ENCODE measurements at places on chromosomes 5 and 9. TPM values are rescaled to one million over a fixed set of nuclear protein-coding genes. Genes with fewer than 3 reads are reported as not detected.

GRCh38 chr5:14186059-14186830 is 43.1 kb downstream of the TRIO start:
- DNase-seq: no peak

DNA sequence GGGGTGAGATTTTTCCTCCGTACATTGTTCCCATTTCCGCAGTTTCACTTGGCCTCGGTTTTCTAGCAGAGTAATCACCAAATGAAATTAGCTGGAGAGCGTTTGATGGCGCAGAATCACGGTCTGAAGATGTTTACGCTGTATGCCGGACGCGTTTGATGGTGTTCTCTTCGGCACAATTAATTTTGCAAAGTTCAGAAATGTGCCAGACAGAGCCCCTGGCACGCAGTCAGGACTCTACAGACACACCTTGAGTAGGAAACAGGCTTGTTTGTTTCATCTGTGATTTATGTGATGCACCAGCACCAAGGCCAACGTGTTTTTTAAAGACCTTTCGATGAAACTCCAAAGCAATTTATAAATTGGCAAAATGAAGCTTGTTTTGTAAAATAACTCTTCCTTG is 863 bp upstream of the LIFR start:
- no peak for DNase-seq

DNA sequence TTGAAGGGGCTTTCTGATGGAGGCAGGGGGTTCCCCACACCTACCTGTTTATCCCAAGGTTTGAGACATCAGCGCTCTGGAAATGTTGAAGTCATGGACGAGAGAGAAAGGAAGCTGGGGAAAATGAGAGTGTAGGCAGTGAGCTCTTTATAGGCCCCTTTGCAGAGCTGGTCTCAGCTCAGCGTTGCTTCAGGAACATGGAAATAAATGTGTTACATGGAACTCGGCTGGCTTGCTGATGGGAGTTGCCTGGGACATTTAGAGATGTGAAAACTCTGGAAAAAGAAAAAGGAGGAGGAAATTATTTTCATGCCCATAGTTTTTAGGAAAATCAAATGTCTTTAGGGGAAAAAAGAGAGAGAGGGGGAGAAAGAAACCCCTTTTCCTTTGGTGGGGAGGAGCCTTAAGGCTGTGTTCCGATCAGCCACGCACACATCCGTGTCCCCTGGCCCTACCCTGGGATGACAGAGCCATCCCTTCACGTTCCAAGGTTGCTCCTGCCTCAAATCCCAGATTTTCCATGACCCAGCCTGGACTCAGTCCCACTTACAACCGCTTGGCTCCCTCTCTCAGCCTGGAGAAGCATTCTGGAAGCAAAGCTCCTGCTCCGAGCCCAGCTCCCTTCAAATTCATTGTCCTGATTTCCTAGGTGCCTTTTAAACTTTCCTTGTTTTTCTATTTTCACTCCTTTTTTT is 78.3 kb downstream of the COL27A1 start:
- peak; percentile 76 for DNase-seq

DNA sequence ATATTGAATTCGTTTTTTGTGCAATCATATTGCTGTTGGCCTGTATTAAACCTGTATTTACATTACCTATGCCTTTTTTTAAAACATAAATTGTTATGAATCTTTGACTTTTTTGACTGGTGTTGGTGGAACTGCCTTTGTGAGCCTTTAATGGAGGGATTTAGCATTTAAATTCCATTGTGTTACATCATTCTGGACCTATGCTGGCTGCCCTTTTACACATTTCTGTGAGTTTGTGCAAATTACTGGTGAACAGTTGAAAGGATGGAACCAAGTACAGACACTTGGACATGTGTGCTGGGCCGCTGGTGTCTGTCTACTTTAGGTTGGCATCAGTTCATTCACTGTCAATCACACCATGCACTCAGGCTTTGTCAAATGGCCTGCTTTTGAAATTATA is 3.4 kb downstream of the SNX18 start:
- no peak for DNase-seq

The MPDZ gene
- total RNA-seq: 61.5 TPM

GRCh38 chr9:14092344-14092743 is 221.6 kb downstream of the NFIB start:
- no peak for DNase-seq

The TIGD6 gene
- total RNA-seq: 1.6 TPM

GRCh38 chr5:119171686-119172085 is 100.8 kb downstream of the DMXL1 start:
- no peak for DNase-seq

- no peak for DNase-seq
These were observed 188.8 kb downstream of the CSNK1G3 start for GRCh38 chr5:123700624-123701287.
